ENCODE measurements at places on chromosomes 7 and 10.

- no peak for DNase-seq
Observed at GRCh38 chr10:31146491-31147209, 115.0 kb upstream of the ZNF438 start.

- no peak for DNase-seq
Observed at GRCh38 chr7:98678215-98678614, 61.1 kb downstream of the NPTX2 start.

GRCh38 chr10:103441206-103441605 lies 11.0 kb downstream of the CALHM2 start:
- DNase-seq, result no peak

GRCh38 chr7:43390576-43390975 lies 192.3 kb upstream of the STK17A start:
- DNase-seq, result no peak

DNA sequence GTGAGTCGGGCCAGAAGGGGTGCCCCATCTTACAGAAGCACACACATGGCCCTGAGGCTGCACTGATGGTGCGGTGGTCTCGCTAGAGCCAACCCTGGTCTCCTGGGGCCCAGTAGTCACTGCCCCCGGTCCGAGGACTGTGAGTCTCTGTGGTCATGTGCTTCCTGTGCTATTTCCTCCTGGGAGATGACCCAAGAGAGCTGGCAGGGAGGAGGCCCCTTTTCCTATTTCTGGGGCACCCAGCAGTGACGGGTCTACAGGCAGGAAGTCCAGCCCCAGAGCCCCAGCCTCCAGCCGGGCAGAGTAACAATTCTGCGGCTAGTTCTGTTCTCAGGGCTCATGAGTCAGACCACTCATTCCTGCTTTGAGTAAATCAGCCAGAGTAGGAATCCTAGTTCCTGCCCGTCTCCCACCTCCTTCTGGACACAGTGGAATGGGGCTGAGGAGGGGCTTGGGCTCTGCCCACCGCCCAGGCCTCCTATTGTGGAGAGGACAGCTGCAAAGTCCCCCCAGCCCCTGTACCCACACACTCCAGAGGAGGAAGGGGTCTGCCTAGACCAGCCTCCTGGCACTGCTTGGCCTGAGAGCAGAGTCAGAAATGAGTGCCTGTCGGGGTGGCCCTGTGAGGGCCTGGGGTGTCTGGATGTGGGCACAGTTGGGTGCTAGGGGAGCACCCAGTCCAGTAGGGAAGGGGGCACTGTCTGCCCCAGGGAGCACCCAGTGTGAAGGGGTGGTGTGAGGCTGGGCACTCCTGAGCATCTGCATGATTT lies 80.5 kb upstream of the PPIF start:
- peak; percentile 89 for DNase-seq

- no peak for DNase-seq
Observed at GRCh38 chr10:118950997-118951637, 78.4 kb upstream of the NANOS1 start.

DNA sequence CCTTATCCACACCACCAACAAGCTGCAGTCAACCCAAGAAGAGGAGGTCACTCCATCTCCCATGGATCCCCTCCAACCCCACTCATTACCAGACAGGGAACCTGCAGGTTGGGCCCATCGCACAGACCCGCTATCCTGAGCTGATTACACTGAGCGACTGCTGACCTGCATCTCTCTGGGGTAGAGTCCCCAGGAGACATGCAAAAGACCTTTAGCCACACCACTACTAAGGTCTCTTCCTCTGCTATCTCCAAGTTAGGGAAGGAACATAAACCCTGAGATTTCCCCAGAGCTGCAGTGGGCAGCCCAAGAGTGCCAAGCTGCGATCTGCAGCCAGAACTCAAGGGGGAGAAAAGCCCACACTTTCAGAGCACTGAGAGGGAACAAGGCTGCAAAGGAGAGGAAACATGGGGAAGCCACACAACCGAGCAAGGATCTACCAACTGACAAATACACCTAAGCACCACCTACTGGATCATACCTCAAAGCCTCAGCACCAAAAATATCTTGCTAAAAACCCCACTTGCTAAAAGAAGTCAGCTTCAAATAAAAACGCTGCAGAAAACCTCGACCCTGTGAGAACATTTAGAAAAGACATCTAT lies 298.2 kb downstream of the SORCS1 start:
- DNase-seq, result no peak

- DNase-seq, result no peak
Observed at GRCh38 chr7:149097088-149097487, 6.6 kb upstream of the ZNF786 start.

- no peak for DNase-seq
Observed at GRCh38 chr10:88883448-88883809, 3.4 kb downstream of the STAMBPL1 start.

- DNase-seq, result no peak
Observed at GRCh38 chr7:156764766-156765165, 124.2 kb downstream of the RNF32 start.

DNA sequence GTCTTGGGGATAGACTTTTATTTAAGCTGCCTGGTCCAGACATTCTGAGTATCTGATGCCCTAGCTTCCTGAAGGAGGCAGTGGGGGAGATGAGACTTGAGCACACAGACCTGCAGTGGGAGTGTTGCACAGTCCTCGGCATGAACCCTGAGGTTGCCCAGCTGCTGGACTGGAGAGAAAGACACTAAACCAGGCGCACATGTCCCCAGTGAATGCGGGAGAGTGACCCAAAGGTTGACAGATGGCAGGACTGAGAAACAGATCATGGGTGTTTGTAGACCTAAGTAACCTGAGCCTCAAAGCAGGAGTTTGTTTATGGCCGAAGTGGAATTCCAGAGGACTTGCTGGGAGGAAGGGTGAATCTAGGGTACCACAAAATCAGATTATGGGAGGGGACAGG lies 15.7 kb upstream of the MSRB2 start:
- DNase-seq, result no peak

GRCh38 chr7:140042386-140042670 lies 20.4 kb downstream of the PARP12 start:
- DNase-seq, result no peak

GRCh38 chr7:129875745-129876411 lies 76.9 kb downstream of the UBE2H start:
- DNase-seq, result no peak

DNA sequence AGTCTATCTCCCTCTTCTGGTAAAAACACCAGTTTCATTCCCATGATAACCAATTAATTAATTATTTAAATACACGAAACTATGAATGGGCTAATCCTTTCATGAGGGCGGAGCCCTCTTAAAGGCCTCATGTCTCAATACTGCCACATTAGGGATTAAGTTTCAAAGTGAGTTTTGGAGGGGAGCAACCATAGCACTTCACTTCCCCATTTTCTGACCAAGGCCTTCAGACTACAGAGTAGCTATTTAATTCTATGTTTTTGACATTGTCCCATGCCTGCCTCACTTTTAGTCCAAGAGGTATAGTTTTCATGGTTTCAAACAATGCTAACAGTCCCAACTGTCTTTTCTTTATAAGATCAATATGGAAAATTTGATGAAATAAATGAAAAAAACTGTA lies 618.6 kb downstream of the ZWINT start:
- no peak for DNase-seq

GRCh38 chr7:155848691-155849669 lies 36.7 kb upstream of the SHH start:
- DNase-seq, result no peak

GRCh38 chr10:101032637-101033224 lies 1.7 kb downstream of the SFXN3 start:
- DNase-seq, result peak; percentile 84

- DNase-seq, result no peak
Observed at GRCh38 chr7:37247861-37248260, 200.8 kb downstream of the ELMO1 start.

DNA sequence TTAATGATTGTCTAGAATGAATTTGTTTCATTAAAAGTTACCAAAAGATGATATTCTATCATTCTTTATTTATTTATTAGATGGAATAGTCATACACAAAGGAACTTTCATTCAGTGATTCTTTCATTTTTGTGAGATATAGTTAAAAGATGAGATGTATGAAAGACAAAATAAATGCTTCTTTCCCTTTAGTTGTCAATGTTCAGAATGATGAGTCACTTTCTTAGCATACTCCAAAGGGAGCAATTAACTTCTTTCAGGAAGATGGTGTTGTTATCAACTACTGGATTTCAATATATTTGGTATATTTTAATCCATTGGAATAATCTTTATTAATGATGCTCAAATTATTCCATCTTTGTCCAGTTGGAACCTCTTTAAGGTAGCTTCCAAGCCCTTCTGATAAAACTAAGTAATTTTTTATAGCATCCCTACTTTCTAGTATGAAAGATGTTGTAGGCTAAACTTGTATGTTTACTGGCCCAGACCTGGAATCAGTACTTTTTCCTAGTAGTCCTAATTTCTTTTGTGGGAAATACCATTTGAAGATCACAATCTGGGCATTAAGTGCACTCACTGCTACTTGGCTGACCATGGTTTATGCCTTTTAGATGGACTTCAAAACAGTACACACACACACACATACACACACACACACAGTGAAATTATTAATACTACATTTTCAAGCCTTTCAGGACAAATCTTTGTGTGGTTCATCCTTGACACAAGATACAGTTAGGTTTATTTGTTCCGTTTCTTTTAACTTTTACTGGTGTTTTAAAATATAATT lies 2.5 kb downstream of the GIMAP7 start:
- no peak for DNase-seq

- DNase-seq, result no peak
Observed at GRCh38 chr10:102400076-102400475, 4.6 kb downstream of the NFKB2 start.

- no peak for DNase-seq
Observed at GRCh38 chr7:66683770-66684123, 55.1 kb downstream of the KCTD7 start.

- DNase-seq, result no peak
Observed at GRCh38 chr7:32167815-32168214, 97.6 kb upstream of the PDE1C start.

DNA sequence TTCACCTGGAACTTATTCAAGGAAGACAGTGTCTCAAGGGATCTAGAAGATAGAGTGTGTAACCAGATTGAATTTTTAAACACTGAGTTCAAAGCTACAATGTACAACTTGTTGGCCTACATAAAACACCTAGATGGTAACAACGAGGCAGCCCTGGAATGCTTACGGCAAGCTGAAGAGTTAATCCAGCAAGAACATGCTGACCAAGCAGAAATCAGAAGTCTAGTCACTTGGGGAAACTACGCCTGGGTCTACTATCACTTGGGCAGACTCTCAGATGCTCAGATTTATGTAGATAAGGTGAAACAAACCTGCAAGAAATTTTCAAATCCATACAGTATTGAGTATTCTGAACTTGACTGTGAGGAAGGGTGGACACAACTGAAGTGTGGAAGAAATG lies 10.9 kb downstream of the IFIT3 start:
- no peak for DNase-seq

- DNase-seq, result no peak
Observed at GRCh38 chr7:100170101-100170897, 1.9 kb upstream of the GAL3ST4 start.

- no peak for DNase-seq
Observed at GRCh38 chr7:29077176-29077575, 69.2 kb downstream of the CPVL start.

DNA sequence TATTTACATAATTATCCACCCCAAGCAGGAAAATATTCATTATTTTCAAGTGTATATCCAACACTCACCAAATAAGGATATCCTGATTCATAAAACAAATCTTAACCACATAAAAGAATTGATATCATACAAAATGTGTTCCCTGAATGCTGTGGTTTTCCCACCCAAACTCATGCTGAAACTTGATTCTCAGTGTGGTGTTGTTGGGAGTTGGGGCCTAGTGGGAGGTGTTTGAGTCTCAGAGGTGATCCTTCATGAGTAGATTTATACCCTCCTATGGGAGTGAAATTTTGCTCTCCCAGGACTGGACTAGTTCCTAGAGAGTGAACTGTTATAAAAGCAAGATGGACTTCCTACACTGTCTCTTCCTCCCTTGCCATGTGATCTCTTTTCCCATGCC lies 1028.3 kb downstream of the SORCS1 start:
- no peak for DNase-seq

Measured in activated CD4-positive, alpha-beta T cell treated with anti-CD3 and anti-CD28 coated beads, Interleukin-10, Interleukin-2, amounts not matched to agents 100 ng/mL and 50 ng/mL, durations not matched to agents 16 hours and 8 hours (primary cell).